ENCODE measurements at places on chromosomes 6 and 20. TPM values are rescaled to one million over a fixed set of nuclear protein-coding genes. Genes with fewer than 3 reads are reported as not detected.

- DNase-seq = no peak
Observed at GRCh38 chr6:10136636-10137035, 278.2 kb downstream of the TFAP2A start.

DNA sequence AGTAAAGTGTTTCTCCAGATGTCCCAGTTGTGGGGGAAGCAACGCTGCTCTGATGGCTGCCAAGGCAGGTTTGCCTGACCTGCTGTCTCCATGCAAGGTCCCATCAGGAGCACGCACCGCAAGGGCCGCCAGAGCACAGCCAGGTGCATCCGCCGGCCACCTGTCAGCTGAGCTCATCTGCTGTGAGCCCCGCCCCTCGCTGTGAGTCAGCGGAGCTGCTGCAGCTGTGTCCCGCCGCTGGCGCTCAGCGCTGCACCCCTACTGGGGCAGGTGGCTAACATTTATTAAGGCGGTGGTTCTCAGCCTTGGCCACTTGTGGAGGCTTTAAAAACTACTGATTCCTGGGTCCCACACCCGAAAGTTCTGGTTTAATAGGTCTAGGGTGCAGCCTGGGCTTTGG, 225.7 kb downstream of the UST start:
- no peak for DNase-seq

DNA sequence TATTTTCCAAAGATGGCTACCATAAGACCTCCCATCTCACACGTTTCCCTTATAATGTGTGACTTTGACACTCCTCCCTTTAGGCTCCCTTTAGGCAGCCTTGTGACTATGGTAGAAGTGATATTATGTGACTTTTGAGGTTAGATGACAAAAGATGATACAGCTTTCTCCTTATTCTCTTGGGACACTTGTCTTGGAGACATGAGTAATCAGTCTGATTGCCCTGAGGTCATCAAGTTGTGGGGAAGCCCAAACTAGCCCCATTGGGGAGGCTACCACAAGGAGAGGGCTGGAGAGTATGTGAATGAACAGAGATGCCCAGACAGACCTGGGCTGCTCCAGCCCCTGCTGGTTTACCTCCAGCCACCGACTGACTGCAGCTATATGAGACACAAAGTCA, 10.6 kb upstream of the DLK2 start:
- DNase-seq = no peak

- DNase-seq = no peak
Observed at GRCh38 chr6:29656798-29657197, at the start of gene MOG. MOG (plus strand) TSS chr6:29657092; CDS start chr6:29657210, 118 bp downstream.

Gene DSE
- 34.4 TPM for total RNA-seq

Gene BRPF3
- 23.7 TPM for total RNA-seq

Gene CALHM4
- not detected for total RNA-seq
